ENCODE measurements at places on chromosomes 3 and 15.

- no peak for DNase-seq
These were observed 33.3 kb downstream of the GABPB1 start for GRCh38 chr15:50321680-50322210.

- no peak for DNase-seq
These were observed 81.4 kb upstream of the PSMD6 start for GRCh38 chr3:64104691-64105111.

- no peak for DNase-seq
These were observed 7.5 kb downstream of the GATA2 start for GRCh38 chr3:128485282-128486204.

GRCh38 chr15:66573719-66574595 is 8.2 kb upstream of the LCTL start:
- DNase-seq = no peak

GRCh38 chr3:57164657-57165573 is at the start of gene IL17RD:
TSS of gene IL17RD (minus strand) at chr3:57165353. CDS start at chr3:57165286, 67 bp downstream.
- DNase-seq = peak; percentile 35

DNA sequence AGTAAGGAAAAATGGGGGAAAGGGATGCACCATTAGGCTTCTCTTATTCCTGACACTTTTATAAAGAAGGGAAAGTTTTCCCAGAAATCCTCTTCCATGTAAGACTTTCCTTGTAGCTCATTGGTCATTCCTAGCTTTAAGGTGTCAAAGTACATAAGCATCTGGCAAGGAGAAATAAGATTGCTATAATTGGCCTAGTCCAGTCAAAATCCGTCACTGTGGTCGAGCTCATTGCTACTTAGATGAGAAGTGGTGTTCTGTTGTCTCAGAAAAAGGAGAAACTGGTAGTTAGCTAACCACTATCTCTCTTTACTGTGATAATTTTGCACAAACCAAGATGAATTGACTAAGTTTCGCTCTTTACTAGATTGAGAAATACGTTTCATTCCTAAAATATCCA is 370.1 kb downstream of the CNTN4 start:
- no peak for DNase-seq

GRCh38 chr3:177538048-177538749 is 340.9 kb upstream of the TBL1XR1 start:
- DNase-seq = peak; percentile 27

GRCh38 chr3:70771426-70772147 is 459.1 kb upstream of the MDFIC2 start:
- no peak for DNase-seq

DNA sequence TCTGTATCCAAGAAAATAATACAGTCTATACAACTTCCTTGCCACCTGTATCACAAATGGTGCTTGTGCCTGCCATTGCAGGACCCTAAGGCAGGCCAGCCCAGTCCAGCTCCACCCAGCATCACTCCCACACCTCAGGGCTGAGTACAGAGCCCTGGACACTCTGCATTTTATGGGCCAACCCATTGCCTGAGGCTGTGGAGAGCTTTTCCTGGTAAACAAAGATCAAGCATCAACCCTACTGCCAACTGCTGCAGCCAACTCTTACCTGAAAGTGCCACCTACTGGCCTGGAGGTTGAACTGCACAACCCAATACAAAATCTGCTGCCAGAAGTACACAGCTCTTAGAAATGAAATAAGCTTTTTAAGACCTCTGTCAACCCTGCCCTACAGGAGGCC is 1082.2 kb downstream of the NAALADL2 start:
- DNase-seq = no peak

DNA sequence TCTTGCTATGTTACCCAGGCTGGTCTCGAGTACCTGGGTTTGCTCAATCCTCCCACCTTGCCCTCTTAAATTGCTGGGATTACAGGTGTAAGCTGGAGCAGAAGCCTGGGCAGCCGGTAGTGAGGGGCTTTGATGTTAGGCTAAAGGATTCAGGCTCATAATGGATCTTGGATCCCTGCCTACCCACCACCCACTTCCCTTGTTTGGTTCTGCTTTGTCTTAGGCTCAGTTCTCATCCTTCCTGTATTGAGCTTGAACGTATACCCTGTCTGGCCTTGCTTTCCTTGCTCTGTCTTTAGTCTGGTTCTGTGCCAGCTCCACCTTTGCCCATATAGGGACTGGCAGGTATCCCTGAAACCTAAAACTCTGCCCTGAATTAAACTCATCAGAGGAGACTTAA is 1.7 kb downstream of the PPCDC start:
- DNase-seq = no peak

DNA sequence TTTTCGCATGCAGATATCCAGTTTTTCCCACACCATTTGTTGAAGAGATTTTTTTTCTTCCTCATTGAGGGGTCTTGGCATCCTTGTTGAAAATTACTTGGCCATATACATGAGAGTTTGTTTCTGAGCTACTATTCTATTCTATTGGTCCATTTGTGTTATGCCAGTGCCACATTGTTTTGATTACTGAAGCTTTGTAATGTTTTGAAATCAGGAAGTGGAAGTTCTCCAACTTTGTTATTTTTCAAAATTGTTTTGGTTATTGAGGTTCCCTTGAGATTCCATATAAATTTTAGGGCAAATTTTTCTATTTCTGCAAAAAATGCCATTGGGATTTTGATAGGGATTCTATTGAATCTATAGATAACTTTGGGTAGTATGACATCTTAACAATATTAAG is 130.3 kb upstream of the PFN2 start:
- no peak for DNase-seq

DNA sequence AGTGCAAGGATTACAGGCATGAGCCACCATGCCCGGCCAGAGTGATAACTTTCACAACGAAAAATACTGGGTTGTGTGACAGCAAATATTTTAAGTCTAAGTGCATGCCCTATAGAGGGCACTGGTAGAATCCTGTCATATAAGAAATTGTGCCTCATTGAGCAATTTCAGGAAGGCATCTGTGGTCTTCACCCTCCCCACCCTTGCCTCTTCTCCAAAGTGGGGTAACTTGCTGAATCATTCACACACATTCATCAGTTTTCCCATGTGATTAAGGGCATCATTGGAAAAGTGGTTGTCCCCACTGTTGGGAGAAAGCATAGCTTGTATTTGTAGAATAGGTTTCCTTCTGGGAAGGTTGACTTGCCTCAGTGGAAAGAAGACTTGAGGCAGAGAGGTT is 9.2 kb downstream of the MITF start:
- DNase-seq = no peak

- no peak for DNase-seq
These were observed 13.8 kb upstream of the FAH start for GRCh38 chr15:80138961-80139360.

- no peak for DNase-seq
These were observed 176.1 kb downstream of the DOCK3 start for GRCh38 chr3:50850639-50851511.

- DNase-seq = no peak
These were observed 30.1 kb downstream of the APPL1 start for GRCh38 chr3:57257678-57258077.

GRCh38 chr3:49912881-49913281 is 9.2 kb upstream of the MST1R start:
- DNase-seq = no peak

GRCh38 chr3:78410077-78410476 is 1357.7 kb downstream of the ROBO1 start:
- no peak for DNase-seq

GRCh38 chr3:138950006-138950644 is 3.1 kb downstream of the FOXL2NB start:
- no peak for DNase-seq

GRCh38 chr15:36596915-36597314 is 17.5 kb downstream of the CDIN1 start:
- no peak for DNase-seq

DNA sequence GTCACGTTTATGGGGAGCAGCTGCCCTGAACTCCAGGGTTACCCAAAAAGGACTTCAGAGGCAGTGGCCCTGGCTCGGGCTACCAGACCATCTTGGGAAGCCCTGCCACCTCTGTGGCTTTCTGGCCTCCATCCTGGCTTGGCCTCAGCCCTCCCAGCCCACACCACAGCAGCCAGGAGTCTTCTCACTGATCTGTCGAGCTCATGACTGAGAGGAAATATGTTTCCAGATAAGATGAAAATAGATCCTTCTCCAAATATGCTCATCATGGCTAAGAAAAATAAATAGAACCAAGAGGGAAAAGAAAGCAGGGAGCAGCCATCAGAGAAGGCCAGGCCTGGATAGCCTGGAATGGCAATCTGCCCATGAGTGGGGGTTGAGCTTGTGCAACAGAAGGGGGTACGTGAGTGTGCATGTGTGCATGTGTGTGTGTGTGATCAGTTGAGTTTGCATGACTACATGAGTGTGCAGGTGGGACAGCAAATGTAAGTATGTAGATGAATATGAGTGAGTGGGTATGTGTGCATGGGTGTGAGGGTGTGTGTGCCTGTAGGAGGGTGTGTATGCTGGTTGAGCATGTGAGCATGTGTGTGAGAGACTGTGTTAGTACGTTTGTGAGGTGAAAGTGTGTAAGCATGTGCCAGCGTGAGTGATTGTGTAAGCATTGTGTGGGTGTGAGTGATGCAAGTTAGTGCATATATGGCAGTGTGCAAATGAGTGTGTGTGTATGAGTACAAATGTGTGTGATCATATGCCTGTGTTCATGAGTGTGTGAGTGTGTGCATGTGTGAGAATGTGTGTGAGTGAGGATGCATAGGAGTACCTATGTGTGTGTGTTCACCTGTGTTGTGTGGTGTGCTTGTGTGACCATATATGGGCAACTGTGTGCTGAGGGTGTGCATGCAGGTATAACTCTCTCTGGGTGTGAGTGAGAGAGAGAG is 9.9 kb upstream of the RFT1 start:
- DNase-seq = no peak

GRCh38 chr3:178802993-178803693 is 266.9 kb downstream of the KCNMB2 start:
- no peak for DNase-seq

GRCh38 chr15:40010686-40011085 is 28.3 kb downstream of the SRP14 start:
- no peak for DNase-seq

DNA sequence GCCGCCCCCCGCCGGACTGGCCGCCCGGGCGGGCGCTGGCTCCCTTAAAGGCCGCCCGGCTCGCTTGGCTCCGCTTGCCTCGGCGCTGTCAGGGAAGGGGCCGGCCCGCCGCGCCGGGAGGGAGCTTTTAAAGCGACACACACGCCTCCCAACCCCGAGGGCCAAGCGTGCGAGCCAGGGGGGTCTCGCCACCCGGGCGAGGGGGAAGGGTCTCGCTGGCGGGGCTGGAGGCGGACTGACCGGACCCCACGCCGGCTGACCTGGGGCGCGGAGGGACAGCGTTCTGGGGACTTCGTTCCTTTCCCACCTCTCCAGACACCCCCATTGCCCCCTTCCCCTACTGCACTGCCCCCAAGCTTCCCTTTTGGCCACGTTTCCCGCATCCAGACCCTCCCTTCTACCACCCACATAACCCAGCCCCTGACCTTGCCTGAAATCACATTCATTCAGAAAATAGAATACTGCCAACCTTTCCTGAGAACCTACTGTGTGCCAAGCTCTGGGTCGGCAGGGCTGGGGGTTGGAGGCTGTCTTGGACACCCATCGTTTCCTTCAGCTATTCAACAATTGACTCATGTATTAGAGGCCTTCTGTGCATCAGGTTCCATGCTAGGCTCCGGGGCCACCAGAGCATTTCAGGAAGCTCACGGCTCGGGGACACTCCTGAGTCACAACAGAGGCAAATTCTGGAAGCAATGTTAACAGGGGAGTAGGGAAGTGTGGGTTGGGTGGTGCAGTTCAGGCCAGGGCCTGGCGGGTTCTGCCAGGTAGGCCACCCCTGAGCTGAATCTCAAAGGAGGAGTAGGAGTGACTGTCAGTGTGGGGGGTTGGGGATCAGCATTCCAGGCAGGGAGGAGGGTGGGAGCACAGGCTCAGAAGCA is at the start of gene INSYN1:
Gene INSYN1, minus strand, starts transcription at position 102 of the 881 bp plus-strand sequence. CDS start 2,221 bp downstream, outside the sequence.
- peak; percentile 15 for DNase-seq

- no peak for DNase-seq
These were observed 160.6 kb upstream of the RGMA start for GRCh38 chr15:93249623-93250022.

- no peak for DNase-seq
These were observed 32.3 kb upstream of the MRPS22 start for GRCh38 chr3:139311557-139311956.

DNA sequence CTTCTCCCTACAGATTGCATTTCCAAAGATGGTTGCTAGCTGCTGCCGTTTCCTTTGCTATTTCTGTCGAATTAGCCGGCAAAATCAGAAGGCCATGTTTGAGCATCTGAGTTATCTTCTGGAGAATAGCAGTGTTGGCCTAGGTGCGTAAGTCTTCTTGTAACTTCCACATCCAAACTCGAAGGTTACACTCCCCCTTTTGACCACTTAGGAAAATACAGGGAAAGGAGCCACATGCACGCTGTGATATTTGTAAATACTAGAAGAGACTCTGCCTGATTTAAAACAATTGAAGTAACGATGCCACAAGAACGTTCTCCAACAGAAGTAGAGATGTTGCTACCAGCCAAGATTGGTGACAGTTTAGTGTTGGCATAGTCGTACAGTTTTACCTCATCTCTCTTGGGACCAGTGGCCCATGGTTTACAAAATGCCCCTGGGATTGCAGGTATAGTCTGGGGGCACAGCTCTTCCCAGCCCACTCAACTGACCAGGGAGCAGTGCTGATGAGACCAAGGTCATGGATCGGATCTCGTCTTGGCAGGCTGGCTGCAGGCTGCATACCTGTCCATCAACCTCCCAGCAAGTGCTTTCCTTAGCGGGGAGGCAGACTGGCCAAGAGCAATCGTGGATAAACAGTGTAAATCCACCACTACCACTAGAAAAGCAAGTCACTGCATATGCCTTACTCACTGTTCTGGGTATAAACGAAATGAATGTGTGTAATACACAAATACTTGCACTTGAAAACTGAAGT is 268.4 kb upstream of the CHRM5 start:
- DNase-seq = no peak

DNA sequence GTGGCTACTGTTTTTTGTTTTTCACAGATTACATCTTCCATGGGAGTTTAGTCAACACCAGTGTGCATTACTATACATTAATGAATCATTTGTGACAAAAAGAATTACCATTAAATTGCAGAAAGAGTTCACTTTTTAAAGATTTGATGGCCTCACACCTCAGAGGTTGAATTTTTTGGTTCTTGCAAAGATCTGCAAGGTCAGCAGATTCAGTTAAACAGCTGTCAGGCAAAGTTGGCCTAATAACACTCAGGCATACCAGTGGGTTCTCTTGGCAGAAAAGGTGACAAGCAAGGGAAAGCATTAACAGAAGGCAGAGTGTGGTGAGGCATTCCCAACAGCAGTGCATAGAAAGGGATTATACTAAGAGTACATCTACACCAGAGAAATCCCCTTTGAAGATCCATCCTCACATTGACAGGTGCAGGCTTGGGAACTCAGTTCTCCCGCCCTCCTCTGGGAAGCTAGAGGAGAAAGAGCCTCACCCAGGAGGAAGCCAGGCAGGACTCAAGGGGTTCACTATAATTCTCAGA is 24.3 kb upstream of the PTX3 start:
- no peak for DNase-seq

GRCh38 chr3:128080323-128081080 is 28.3 kb downstream of the SEC61A1 start:
- no peak for DNase-seq

All from amygdala (tissue), 56 donors.